Heart right ventricle (tissue), 16 donors: ENCODE measurements at places on chromosomes 3 and 15. TPM values are rescaled to one million over a fixed set of nuclear protein-coding genes. Genes with fewer than 3 reads are reported as not detected.

DNA sequence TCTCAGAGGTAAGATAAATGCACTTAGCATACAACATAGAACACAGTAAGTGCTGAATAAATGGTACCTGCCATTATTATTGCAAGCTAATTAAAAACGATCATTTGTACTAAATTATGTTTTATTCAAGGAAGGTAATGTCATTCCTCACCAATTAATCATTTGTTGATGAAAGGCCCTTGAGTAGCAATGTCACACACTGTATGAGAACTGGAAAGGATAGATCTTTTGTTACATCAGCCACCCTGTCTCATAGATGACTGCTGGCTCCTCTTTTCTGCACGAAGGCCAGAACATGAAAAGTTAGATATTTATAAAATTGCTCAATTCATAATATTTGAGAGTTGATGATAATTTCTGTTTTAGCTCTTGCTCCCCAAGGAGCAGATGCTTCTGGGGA lies 415.4 kb downstream of the RBMS3 start:
- H3K36me3 ChIP-seq, result no peaks in the 10 kb centered on the region
- H3K27me3 ChIP-seq, result no peaks in the 10 kb centered on the region
- peak overlapping the region; percentile 72 for H3K27ac ChIP-seq
- DNase-seq, result no peak

DNA sequence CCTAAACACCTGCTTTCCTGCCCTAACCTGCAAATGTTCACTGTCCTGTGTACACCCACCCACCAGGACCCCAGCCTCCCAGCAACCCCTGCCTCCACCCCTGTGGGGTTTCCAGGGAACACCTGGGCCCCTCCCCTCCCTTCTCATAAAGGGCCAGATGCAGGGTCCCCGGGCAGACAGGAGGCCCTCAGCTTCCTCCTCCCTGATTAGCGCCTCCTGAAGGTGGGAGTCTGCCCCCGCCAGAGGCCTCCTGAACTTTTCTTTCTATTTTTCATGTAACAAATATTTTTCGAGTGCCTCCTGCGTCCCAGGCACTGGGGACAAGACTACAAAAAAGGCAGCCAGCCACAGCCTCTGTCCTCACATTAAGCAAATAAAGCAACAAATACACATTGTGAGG lies 135.4 kb upstream of the LINGO1 start:
- H3K27me3 ChIP-seq, result no peaks in the 10 kb centered on the region
- no peak for DNase-seq
- no peak overlapping the region for H3K27ac ChIP-seq
- no peaks in the 10 kb centered on the region for H3K4me1 ChIP-seq
- H3K36me3 ChIP-seq, result no peaks in the 10 kb centered on the region
- no peak overlapping the region for H3K4me3 ChIP-seq

DNA sequence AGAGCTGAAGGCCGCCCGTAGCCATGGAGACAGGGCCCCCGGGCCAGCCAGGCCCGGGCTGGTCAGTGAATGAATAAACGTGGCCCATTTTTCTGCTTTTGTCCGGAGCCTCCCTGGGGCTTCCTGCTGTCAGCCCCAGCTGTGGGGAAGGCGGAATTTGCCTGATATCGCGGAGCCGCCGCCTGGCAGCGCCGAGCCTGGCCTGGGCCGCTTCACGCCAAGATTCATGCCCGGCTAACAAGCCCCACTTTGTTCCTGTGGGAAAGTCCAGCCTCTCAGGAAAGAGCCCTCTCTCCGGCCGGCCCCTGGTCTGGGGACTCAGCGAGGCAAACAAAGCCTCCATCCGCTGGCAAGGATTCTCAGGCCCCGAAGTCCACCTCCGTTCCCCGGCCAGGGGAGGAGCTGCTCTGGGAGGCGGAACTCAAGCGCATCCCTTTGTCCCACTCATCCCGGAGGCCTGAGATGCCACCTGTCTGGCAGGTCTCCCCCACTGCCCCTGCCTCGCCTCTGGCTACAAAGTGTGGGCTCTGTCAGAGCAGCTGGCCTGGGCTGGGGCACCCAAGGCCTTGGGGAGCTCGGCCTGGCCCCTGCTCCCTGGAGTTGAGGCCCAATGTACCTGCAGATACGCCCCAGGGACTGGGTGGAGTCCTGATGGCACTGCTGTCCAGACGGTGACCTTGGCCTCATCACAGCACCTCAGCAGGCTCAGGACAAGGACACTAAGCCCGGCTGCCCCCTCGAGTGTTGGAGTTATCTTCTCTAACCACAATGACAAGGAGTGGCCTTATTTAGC lies 51.6 kb upstream of the SLC6A11 start:
- H3K36me3 ChIP-seq, result no peaks in the 10 kb centered on the region
- H3K4me1 ChIP-seq, result no peaks in the 10 kb centered on the region
- no peak for DNase-seq
- no peak overlapping the region for H3K4me3 ChIP-seq
- peaks cover 74% of the 10 kb centered on the region for H3K27me3 ChIP-seq
- H3K27ac ChIP-seq, result no peak overlapping the region

DNA sequence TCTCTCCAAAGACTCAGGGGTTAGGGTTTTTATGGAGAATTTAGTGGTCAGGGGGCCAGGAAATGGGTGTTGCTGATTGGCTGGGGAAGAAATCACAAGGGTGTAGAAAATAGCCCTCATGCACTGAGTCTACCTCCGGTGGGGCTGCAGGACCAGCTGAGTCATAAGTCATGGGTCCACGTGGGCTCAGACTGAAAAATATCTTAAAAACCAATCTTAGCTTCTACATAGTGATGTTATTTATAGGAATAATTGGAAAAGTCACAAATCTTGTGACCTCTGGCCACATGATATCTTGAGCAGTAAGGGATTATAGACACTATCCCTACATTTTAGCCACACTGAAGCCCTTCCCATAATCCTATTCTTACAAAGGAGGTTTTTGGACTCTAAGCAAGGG lies 224.0 kb downstream of the DPH6 start:
- no peak overlapping the region for H3K4me3 ChIP-seq
- H3K27ac ChIP-seq, result no peak overlapping the region
- H3K27me3 ChIP-seq, result no peaks in the 10 kb centered on the region
- H3K4me1 ChIP-seq, result no peaks in the 10 kb centered on the region
- no peaks in the 10 kb centered on the region for H3K36me3 ChIP-seq
- no peak for DNase-seq

DNA sequence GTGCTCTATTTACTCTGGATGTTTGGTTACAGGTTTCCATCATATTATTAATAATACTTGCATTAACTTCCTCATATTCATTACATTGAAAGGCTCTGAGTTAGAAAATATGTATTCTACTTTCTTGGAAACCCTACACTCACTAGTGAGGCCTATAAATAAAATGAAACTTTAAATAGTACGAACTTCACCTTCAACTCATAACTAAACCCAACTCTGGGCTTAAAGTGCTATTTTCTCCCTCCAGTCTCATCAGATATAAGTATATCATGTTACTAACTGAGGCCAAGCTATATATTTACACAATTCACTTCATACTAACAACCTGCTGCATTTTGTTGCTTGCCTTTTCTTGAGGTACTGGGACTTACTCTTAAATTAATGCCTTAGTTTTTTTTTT lies 306.7 kb downstream of the TIGIT start:
- H3K27ac ChIP-seq, result no peak overlapping the region
- H3K4me1 ChIP-seq, result peaks cover 37% of the 10 kb centered on the region
- H3K27me3 ChIP-seq, result no peaks in the 10 kb centered on the region

DNA sequence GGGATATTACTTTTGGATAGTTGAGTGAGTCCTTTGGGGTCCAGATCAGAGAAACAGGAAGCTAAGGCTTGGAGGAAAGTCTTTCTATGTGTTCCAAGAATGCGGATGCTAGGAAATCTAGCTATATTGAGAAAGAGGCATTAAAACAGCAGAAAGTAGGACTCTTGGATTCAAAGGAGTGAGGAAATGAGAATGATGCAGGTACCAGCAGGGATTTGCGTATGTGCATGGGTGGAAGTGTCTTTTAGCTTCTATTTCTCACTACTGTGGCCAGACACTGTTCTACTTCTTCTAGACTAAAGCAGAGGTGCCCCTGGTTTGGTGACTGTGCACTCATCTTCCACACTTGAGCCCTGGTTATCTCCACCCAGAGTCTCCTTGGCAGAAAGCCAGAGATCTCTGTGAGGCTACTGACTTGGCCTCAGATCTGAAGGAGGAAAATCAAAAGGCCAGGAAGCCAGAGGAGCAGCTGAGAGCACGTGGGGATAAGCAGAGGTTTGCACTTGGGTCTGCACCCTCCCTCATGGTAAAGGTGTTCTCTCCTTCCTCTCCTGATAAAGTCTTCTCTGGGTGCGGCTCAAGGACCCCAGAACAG lies 44.3 kb downstream of the ATP2B2 start:
- H3K27ac ChIP-seq, result no peak overlapping the region
- no peaks in the 10 kb centered on the region for H3K27me3 ChIP-seq
- no peaks in the 10 kb centered on the region for H3K36me3 ChIP-seq
- no peak overlapping the region for H3K4me3 ChIP-seq
- no peaks in the 10 kb centered on the region for H3K4me1 ChIP-seq
- no peak for DNase-seq

- no peak for DNase-seq
- no peak overlapping the region for H3K4me3 ChIP-seq
- H3K36me3 ChIP-seq, result no peaks in the 10 kb centered on the region
- no peak overlapping the region for H3K27ac ChIP-seq
- no peaks in the 10 kb centered on the region for H3K4me1 ChIP-seq
These were observed 38.4 kb downstream of the NEDD4 start for GRCh38 chr15:55954862-55955605.

DNA sequence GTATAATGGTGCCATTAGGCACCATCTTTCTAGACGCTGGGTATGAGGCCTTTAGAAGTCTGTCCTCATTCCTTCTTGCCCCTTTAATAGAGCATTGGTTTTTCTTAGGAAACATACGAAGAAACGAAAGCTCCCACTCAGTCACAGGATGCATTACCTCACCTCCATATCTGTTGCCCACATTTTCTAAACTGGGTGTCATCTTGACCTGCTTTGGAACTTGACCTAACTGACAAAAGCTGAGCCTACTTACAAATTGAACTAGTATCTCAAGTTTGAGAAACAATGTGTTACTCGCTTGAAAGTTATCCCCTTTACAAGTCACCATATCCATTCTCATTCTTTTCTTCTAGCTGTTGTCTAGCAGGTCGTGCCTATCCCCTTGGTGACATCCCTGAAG lies 102.7 kb downstream of the VPS8 start:
- no peak overlapping the region for H3K27ac ChIP-seq
- peaks cover 82% of the 10 kb centered on the region for H3K36me3 ChIP-seq
- H3K4me1 ChIP-seq, result no peaks in the 10 kb centered on the region
- DNase-seq, result no peak
- no peak overlapping the region for H3K4me3 ChIP-seq
- no peaks in the 10 kb centered on the region for H3K27me3 ChIP-seq

GRCh38 chr3:45446706-45447105 lies 58.3 kb downstream of the LARS2 start:
- no peak overlapping the region for H3K4me3 ChIP-seq
- H3K27me3 ChIP-seq, result no peaks in the 10 kb centered on the region
- H3K36me3 ChIP-seq, result no peaks in the 10 kb centered on the region

DNA sequence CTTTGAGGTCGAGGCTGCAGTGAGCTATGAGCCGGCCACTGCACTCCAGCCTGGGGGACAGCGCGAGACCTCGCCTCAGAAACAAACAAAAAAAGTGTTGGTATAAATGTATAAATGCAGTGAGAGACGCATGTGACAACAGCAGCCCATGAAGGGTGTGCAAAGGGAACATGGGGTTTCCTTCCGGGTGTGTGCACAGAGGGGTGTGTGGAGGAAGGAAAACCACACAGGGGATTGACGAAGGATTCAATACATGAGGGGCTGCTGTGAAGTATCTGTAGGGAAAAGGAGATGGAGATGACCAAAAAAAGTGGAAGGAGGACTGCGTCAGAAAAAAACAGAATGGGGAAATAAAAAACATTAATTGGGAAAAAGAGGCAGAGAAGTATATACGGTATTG lies 1.1 kb downstream of the MTFMT start:
- H3K27me3 ChIP-seq, result no peaks in the 10 kb centered on the region
- DNase-seq, result no peak
- H3K36me3 ChIP-seq, result no peaks in the 10 kb centered on the region
- H3K27ac ChIP-seq, result no peak overlapping the region
- peak overlapping the region; percentile 99 for H3K4me3 ChIP-seq
- H3K4me1 ChIP-seq, result peaks cover 14% of the 10 kb centered on the region

DNA sequence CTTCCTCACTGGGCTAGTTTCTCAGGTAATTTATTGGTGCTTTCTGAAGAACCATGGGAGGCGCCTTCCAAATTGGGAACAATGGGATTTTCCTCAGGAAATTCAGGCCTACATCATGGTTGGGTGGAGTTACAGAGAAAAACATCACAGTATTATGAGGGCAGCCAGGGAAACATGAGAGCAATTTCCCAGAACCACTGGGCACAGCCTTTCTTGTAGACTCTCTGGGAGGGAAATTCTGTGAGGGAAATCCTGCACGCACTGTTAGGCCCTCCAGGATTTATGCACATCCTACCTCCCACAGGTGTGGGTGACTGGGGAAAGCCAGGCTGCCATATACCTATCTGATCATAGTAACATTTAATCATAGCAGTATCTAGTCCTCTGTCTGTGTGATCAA lies 13.2 kb downstream of the POPDC2 start:
- no peak overlapping the region for H3K4me3 ChIP-seq
- no peak for DNase-seq
- peaks cover 22% of the 10 kb centered on the region for H3K4me1 ChIP-seq
- peak overlapping the region; percentile 85 for H3K27ac ChIP-seq

GRCh38 chr3:172449466-172450149 lies 1.4 kb upstream of the GHSR start:
- no peaks in the 10 kb centered on the region for H3K36me3 ChIP-seq
- H3K4me1 ChIP-seq, result peaks cover 4% of the 10 kb centered on the region
- peaks cover 99% of the 10 kb centered on the region for H3K27me3 ChIP-seq
- H3K27ac ChIP-seq, result no peak overlapping the region
- peak; percentile 16 for DNase-seq
- no peak overlapping the region for H3K4me3 ChIP-seq

DNA sequence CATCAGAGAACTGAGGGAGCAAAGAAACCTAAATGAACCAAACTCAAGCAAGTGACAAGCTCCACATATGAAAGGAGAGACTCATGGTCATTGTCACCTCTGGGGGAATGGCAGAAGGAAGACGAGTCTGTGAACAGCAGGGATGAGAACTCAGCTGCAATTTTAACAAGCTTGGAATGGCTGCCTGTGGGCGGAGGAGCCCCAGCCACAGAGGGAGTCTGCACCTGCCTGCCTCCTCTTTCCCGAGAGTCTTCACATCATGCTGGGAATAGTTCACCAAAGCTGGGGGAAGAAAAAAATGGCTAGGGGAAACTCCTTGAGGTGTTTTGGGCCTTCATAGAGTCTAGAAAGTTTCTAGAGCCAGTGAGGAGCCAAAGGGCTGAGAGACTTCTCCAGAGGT lies 21.3 kb upstream of the BHLHE40 start:
- H3K4me1 ChIP-seq, result no peaks in the 10 kb centered on the region
- no peak for DNase-seq
- H3K27ac ChIP-seq, result no peak overlapping the region
- no peaks in the 10 kb centered on the region for H3K36me3 ChIP-seq

Gene CFAP161
- 0.81 TPM for total RNA-seq

Gene CYP1A2
- total RNA-seq, result not detected

Gene NFKBIZ
- 16.9 TPM for total RNA-seq

Gene SSUH2
- total RNA-seq, result 4.7 TPM

Gene ABI3BP
- 30.2 TPM for total RNA-seq

Gene ACP3
- not detected for total RNA-seq

Gene BCL2A1
- total RNA-seq, result 11.1 TPM
